ENCODE measurements at places on chromosomes 7 and 10. TPM values are rescaled to one million over a fixed set of nuclear protein-coding genes. Genes with fewer than 3 reads are reported as not detected.

DNA sequence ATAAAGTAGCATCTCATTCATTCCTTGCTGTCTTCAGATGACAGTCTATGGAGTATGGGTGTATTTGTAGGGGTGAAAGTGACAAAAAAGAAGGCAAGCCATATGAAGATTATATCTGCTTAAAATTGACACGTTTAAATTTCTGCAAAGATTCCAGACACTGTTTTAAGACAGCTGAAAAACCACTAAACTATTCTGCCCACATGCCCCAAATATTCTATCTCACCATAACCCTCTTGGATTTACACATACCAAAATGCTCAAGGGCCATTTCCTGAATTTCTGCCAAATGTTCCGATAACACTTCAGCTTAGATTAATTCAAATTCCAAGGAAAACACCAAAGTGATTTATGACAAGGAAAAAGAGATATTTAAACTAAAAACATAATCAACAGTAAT is 99.9 kb upstream of the IL6 start:
- DNase-seq, result peak; percentile 73

GRCh38 chr7:101593556-101593955 is 35.5 kb downstream of the MYL10 start:
- no peak for DNase-seq

DNA sequence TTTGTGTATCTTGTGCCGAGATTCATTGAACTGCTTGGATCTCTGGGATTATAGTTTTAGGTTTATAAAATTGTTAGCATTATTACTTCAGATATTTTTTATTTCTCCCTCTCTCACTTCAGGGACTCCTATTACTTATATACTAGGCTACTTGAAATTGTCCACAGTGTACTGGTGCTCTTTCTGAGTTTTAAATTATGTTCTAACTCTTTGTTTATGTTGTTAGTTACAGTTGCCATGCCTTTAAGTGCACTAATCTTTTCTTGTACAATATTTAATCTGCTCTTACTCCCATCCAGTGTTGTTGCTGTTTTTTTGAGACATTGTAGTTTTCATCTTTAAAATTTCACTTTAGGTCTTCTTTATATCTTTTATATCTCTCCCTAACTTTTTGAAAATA is 13.1 kb downstream of the PLEKHS1 start:
- DNase-seq, result no peak

DNA sequence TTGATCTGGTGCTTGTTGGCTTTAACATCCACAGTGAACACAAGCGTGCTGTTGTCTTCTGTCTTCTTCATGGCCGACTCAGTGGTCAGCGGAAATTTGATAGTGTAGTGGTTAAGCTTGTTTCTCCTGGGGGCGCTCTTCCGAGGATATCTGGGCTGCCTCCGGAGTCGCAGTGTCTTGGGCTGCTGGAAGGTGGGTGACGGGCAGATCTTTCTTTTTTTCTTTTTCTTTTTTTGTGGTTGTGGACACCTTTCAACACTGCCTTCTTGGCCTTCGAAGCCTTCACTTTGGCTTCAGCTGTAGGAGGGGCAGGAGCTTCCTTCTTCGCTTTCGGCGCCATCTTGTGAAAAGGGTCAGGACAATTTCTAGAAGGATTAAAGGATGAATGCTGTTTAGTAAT is 23.8 kb upstream of the RPA3 start:
- no peak for DNase-seq

GRCh38 chr7:33099154-33099940 is 9.9 kb downstream of the RP9 start:
- no peak for DNase-seq

DNA sequence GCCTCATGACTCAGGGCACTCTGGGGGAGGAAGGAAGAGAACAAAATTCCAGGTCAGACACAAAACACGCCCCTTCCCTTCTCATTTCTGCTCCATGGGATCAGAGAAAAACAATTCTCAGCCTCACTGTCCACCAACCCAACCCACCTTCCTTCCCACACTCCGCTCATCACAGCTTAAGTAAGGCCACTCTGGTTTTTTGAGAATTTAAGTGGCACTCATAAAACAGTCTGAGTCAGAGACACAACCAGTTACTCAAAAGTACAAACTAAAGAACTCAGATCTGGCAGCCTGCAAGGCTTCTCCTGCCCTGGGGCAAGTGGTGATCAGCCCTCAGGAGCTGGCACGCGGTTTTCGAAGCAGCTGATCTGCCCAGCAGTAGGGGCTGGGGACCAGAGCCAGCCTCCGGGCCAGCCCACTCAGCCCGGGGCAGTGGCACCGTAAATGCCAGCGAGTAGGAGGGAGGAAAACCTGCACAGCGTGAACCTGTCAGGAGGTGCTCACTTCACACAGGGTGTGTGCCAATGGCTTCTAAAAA is 39.1 kb upstream of the ABLIM1 start:
- peak; percentile 65 for DNase-seq

DNA sequence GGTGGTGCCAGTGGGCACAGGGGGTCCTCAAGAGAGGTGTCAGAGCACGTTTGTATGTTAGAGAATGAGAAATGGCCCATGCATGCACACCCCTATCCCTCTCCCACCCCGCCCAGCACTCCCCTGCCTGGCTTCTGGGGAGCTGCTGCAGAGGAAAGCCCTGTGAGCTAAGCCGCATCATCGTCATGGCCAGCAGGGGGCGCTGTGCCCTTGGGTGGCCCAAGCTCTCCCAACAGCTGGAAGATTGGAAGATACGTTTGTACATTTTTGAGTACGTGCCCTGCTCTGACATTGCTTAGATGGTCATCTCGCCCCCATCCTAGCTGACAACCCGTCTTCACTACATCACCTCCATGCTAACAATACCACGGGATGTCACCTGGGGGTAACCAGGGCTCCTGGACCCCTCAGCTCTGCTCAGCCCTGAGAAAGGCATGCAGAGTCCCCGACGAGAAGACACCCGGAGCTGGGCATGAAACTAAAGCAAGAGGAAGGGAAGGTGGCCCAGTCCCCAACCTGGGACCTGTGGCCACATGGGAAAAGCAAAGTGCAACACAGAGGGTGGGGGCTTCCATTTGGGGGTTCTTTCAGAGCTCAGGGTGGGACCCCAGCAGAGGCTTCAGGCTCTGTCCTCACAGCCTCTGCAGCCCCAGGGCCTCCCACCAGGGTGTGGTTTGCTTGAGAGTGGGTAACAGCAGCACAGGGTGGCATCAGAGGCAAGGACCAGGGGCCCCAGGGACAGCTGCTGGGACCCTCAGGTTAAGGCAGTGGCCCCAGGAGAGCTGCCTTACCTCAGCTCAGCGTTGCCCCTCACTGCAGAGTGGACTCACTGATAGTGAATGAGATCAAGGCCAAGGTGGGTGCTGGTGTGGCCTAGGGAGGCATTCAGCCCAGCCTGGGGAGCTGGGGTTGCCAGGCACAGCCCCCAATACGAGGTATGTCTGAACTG is 136.6 kb downstream of the PTPN20 start:
- peak; percentile 77 for DNase-seq

GRCh38 chr7:28747854-28748253 is 210.3 kb downstream of the TRIL start:
- DNase-seq, result no peak

The MYL10 gene
- total RNA-seq, result not detected
